NCI-H1694 (cell line): ENCODE measurements at places on chromosomes 2 and 18.

DNA sequence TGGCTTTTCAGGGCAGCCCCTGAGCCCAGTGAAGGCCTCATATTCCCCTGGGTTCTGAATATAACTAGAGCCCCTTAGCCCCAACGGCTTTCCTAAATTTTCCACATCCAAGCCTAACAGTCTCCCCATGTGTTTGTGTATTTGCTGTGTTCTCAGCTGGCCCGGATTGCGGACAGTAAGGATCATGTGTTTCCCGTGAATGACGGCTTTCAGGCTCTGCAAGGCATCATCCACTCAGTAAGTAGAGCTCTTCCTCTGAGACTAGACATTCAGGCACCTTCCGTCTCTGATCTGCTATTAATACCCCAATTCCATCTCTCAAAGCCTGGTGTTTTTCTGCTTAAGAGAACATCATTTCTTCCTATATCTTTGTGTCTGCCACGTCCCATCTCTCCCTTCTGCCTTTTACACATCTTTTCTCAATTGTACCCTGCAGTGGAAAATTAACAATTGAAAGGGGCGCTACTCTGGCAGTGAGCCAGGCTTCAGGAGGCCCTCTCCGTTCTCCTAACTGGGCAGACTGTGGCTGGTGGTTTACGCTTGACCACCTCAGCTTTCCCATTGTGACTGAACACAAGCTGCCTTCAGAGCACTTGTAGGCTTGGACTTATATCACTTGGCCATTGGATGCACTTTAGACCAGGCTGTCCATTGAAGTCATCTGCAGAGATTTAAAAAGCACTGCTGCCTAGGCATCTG is 64.4 kb downstream of the ANTXR1 start:
- DNase-seq, result no peak

DNA sequence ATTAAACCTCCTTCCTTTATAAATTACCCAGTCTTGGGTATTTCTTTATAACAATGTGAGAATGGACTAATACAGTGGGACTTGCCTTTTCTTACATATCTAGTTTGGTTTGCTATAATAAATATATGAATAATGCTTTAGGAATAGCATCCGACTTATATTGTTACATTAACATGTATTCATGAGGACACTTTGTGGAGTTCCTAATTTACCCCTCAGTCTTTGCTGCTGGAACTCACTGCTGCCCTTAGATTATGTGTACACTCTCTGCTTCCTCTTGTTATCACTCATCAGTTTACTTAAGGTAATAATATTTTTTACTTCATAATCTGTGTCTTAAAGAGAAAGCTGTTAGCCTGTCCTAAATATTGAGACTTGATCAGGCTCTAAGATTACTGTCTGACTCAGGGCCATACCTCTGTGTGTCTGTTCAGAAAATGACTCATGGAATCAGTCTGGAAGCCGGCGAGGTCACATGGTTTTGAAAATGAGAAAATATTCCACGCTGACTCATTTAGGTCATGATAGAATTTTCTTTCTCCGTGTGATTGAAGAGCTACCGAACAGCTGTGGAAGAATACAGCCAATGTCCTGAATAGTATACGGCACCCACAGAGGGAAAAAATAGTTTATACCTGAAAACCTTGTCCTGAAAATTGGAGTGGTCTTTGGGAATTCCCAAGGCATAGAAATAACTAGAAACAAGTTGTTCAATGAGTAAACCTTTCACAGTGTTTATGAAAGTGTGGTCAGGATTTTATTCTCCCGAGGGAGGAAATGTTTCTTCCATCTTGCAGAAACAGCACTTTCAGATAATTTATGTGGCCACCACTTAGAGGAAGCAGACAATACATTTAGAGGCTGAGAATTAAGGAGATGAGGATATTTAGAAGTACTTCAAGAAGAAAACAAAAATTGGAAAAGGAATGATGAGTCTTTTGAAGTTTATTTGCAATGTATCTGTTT is 156.4 kb downstream of the DSEL start:
- no peak for DNase-seq

- no peak for DNase-seq
Measured at GRCh38 chr2:224433442-224433841, 31.5 kb upstream of the FAM124B start.

GRCh38 chr2:157891643-157892041 is 15.5 kb upstream of the ACVR1 start:
- no peak for DNase-seq

- no peak for DNase-seq
Measured at GRCh38 chr2:37656512-37657423, 14.7 kb downstream of the CDC42EP3 start.

DNA sequence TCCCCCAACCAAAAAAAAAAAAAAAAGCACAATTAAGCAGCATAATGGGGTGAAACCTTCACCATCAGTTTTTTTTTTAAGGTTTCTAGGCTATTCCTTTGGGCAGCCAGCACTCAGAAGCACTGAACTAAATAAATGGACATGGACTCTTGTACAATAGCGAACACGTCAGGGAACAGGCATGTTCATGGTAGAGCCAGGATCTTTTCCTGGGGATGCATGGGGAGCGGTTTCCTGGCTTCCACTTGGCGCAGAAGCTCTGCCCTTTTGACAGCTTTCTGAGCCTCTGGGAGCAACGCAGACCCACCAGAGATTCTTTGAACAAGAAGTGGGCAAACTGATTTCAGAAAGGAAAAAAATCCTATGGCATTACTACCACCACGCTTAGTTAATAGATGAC is 35.0 kb downstream of the ALPK2 start:
- DNase-seq, result no peak

DNA sequence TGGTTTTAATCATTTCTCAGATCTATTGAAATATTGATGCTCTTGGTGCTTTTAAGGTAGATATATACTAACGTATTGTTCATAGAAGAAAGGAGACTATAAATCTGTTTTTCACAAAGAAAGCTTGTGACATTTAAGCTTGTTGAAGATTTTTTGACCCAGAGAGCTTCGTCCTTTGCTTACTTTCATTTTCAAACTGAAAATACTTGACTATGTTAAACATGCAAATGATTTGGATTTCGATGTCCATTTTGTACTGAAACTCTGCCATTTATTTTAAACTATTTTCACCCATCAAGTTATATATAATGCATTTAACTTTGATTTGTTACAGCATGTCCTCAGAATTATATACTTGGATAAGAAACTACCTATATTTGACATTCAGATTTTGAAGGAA is 85.2 kb downstream of the SLC4A10 start:
- no peak for DNase-seq

DNA sequence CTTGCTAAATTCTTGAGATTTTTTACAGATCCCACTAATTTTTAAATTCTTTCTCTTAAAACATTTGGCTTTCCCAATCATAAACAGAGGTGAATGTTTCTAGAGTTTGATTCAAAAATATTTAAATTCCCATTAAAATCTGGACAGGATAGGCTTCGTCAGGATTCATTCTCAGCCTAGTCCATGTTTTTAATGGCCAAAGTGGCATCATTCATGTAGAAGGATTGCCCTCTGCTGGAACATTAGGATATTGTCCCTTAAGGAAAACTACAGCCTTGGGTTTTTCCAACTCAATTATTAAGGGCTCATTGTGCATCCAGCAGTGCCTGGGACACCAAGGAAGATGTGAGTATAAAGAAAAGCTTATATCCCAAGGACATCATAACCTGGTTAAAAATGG is 71.7 kb downstream of the TPGS2 start:
- peak; percentile 39 for DNase-seq

- peak; percentile 83 for DNase-seq
Measured at GRCh38 chr2:85792783-85793441, 39.1 kb downstream of the ATOH8 start.

- DNase-seq, result no peak
Measured at GRCh38 chr2:17085546-17086202, 420.0 kb upstream of the CYRIA start.

DNA sequence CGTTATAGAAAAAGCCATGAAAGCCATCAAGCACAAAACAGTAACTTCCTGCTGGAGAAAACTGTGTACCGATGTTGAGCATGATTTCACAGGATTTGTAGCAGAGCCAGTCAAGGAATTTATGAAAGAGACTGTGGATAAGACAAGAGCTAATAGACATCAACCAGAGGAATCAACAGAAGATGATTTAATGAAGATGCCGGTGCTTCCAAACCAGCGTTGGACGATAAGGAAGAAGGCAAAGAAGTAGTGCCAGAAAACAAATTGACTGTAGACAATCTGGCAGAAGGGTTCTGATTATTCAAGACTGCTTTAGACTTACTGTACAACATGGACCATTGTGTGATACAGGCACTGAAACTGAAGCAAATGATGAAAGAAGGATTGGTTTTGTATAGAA is 49.5 kb upstream of the GAREM2 start:
- no peak for DNase-seq

DNA sequence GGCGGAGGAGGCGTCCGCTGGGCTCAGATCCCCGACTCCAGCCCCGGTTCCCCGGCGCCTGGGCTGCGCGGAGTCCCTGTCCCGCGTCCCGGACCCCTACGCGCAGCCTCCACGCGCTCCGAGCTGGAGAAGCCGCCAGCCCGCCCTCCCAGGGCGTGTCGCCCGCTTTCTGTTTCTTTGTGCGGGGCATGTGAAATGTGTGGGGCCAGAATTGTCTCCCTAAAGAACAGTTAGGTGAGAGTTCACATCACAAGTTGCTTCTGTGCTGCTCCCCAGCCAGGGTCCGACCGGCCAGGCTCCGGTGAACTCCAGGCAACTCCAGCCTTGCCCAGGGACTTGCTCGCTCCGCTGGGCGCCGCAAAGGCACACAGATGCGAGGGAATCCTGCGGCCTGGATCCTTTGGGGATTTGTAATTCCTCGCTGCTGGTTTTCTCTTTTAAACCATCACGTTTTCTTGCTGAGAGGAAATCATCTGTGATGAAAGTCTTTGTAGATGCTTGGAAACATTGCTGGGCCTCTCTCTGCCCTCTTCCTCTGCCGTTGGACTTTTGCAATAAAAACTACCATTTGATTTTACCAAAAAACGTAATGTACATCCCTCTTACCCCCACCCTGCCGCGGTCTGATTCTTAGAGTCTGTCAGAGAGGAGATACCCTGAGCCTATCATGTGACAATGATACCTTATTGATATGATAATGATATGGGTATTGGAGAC is 631 bp downstream of the GYPC start:
- no peak for DNase-seq

DNA sequence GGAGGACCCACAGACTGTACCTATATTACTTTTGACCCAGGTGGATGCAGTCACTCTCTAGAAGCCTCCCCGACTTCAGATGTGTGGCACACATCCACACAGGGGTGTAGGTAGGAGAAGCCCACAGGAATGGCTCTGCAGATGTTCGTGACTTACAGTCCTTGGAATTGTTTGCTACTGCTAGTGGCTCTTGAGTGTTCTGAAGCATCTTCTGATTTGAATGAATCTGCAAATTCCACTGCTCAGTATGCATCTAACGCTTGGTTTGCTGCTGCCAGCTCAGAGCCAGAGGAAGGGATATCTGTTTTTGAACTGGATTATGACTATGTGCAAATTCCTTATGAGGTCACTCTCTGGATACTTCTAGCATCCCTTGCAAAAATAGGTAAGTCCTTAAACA is 605 bp downstream of the SLC9A4 start:
- DNase-seq, result no peak

DNA sequence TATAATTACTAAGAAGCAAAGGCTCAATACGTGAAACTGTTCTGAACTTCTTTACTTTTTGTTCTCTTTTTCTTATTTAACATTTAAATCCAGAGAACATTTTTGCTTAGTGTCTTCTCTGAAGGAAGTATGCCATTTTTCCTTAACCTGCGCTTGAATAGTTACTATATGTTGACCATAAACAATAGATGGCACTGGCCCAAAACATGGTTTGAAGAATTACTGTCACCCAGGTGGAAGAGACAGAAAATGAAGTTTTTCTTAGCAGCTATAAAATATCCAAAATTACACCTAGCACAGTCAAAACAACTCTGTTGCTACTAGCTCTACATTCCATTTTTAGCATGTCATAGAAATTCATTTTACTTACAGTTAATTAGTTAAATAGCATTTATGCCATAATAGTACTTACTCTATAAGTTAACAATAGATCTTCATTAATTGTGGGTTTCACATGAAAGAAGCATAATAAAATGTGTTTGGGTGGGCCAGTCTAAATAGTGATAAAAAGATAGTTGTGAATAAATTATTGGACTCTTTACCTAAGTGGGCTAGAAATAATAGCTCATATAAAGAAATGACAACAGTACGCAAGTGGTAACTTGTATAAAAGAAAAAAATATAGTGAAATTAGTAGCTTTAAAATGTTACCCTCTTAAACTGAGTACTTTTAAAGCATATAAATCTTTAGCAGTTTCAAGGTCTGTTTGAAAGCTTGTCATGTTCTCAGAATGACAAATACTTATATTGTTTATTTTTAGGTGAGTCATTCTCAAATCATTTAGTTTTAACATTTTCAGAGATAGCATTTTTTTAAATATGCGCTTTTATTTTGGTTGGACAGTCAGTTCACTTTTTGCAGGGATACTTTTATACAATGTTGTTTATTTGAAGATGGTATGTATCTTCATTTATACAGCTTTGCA is 3.7 kb downstream of the ETAA1 start:
- no peak for DNase-seq

DNA sequence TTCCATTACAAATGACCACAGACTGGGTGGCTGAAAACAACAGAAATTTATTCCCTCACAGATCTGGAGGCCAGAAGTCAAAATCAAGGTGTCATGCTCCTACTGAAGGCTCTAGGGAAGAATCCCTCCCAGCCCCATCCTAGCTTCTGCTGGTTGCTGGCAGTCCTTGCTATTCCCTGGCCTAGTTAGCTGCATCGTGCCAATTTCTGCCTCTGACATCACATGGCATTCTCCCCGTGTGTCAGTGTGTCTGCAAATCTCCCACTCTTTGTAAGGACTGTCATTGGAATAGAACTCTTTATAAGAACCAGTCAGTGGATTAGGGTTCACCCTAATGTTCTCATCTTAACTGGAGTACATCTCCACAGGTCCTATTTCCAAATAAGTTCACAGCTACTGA is 30.5 kb upstream of the NCKAP5 start:
- DNase-seq, result no peak

- no peak for DNase-seq
Measured at GRCh38 chr2:149994057-149994728, 406.6 kb upstream of the MMADHC start.

DNA sequence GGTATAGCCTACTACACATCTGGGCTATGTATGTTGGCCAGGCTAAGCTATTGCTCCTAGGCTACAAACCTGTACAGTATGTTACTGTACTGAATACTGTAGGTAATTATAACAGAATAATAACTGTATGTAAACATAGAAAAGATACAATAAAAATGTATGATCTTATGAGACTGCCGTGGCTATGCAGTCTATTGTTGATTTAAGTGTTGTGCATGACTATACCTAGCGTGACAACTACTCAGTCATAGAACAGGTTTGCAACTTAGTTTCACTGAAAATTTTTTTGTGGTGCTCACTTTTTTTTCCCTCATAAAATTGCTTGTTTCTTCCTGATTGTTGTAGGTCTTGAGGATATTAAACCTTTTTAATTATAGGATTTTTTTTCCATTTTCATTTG is 25.9 kb downstream of the KCMF1 start:
- DNase-seq, result no peak

DNA sequence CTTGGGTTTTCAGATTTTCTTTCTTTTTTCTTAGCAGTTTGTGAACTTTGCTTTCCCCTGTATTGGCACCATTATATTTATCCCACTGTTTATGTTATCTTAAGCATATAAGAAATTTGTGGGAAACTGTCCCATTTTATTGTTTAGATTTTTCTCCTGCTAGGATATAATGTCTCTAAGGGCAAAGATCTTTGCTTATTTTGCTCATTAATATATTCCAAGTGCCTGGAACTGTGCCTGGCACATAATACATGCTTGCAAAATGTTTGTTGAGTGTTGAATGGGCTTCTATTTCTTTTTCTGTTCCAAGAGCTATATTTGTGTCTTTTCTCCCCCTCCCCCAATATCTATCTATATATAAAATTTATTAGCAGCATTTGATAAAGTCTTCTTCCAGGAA is 5.4 kb downstream of the EPC2 start:
- no peak for DNase-seq
